Stimulated activated CD4-positive, alpha-beta T cell treated with anti-CD3 and anti-CD28 coated beads, Interleukin-1b, Interleukin-23, amount 100 ng/mL, for 1 hour (primary cell): ENCODE measurements at places on chromosomes 7 and 10.

DNA sequence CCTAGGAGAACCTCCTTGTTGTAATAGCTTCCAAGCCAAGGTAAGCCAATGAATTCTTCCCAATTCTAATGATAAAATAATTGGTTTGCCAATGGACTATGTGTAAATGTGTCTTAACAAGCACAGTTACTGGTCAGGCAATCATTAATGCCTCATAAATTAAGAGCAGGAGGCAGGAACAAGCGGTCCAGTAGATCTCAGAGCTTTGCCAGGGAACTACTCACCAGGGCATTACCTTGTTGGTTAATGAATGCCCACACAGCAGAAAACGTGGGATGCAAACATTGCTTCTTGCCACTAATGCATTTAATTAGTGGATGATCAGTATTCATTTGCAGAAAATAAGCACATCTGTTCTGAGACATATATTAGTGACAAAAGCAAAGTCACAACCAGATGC lies 26.7 kb upstream of the ZNF800 start:
- DNase-seq, result no peak

- no peak for DNase-seq
Measured at GRCh38 chr10:97974100-97974499, 56.3 kb downstream of the CRTAC1 start.

DNA sequence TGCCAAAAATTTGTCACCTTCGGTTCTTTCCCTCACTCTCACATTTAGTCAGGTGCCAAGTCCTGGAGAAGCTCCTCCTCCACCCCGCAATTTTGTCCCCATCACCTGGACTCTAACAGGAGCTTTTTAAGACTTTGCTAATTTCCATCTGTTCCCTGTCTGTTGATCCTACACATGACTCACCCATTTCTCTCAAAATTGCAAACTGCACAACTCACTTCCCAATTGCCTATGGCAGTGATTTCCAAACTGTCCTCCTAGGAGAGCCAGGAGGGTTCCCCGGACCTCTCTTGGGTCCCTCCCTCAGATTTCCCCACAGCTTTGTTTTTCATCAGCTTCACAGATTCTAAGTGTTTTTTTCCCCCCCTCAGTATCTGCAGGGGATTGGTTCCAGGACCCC lies 120.3 kb downstream of the WNT2 start:
- no peak for DNase-seq

DNA sequence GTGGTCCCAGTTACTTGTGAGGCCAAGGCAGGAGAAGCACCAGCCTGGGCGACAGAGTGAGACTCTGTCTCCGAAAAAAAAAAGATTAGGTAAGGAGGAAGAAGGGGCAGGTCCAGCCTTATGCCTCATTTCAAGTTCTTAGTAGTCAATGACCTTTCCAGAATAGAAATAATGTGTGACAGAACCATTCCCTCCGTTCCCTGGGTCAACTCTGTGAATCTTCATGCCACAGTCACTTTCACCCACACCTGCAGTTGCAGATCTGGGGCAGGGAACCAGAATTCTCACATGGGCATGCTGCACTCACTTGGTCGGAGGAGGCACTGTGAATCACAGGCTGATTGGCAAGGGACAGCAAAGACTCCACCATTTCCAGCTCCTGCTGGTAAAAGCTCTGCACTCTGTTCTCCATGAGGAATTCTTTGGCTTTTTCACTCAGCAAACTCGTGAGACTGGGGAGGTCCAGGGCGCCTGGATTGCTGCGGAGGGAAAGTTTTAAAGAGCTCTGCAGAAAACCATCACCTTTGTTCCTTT lies 20.7 kb downstream of the STN1 start:
- no peak for DNase-seq

DNA sequence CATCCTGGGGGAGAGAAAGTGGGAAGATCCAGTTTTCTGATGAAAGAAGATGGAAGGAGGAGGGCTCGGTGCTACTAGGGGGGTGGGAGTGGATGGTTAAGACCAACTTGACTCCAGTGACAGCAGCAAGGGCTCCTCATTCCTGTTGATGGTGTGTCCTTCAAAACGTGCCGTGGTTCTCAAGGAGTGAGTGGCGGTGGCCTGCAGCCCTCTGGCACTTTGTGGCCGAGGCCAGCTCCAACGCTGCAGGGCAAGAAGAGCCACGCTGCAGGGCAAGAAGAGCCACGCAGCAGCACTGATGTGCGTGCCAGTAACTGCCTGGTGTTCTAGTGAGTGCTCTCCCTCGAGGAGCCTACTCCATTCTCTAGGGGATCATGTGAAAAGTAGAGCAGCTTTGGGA lies 72.1 kb downstream of the GRK5 start:
- no peak for DNase-seq

GRCh38 chr7:66503551-66504031 lies 125.1 kb upstream of the KCTD7 start:
- DNase-seq, result no peak

- no peak for DNase-seq
Measured at GRCh38 chr7:47702080-47702479, 120.2 kb upstream of the TNS3 start.

DNA sequence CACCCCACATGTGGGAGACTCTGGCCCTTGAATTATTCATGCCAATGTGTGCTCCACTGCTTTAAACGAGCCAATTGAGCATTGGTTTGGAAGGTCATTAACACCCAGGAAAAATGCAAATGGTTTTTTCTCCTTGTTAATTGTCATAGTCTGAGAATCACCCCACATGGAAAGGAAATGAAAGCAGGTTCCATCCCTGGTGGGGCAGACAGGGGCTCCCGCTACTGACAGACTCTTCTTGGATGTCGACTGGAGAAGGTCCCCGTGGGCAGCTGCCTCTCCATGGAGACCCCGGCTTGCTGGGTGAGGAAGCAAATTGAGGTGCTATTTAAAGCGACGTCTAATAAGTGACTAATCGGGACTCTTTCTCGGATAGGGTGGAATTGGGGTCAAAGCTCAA lies 32.0 kb upstream of the EN2 start:
- DNase-seq, result no peak

DNA sequence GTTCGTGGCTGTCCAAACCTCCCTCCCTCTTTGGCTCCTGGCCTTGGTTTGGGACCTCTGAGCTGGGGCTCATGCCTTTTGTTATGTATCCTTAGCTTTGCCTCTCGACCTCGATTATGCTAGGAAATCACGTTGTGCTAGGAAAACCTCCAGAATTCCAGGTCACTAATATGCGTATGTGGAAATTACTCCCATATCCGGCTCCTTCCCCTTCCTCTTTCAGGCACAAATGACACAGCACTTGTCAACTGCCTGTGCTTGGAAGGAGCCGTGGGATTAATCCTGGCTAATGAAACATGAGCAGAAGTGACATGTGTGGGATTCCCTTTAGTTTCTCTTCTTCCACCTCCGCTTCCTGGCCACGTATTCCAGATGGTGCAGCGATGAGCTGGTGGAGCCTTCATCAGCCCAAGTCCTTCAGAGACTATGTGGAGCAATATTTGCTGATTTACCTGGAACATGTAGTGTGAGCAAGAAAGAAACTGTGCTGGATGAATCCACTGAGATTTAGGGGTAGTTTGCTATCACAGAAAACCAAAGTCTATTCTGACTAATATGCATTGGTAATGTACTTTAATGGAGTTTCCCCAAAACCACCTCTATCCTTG lies 149.2 kb downstream of the REEP3 start:
- no peak for DNase-seq

DNA sequence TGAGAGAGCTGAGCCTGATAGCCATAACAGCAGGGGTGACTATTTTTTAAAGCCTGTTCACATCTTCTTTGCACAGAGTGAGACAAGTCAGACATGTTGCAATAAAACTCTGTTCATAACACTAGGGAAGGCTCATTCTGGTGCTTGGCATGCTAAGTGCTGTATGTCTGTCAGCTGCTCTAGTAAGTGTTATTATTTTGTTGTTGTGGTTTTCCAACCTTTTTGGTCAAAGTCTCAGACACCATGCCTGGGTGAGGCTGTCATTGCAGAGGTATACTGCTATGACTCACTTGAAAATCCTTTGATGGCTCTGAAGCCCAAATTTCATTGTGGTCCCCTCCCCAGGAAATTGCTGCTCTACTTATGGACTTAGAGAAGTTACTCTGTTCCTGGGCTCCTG lies 129.7 kb downstream of the ADRA2A start:
- DNase-seq, result no peak

DNA sequence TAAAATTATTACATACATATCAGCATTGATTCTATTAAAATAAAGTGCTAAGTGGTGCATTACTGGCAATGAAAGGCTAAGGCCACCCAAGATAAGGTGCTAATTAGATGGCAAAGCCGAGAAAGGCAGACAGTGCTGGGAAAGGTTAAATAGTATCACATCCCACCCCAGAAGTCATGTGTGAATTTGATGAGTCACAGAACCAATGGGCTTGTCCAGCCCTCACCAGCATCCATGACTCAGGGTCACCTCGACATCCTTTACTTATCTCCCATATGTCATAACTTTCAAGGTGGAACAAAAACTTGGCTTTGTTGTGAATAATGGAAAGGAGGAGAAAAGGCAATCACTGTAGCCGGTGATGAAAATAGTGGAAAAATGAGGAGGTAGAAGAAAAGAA lies 459.1 kb downstream of the PLXNA4 start:
- no peak for DNase-seq

GRCh38 chr7:133234961-133235875 lies 17.7 kb upstream of the EXOC4 start:
- DNase-seq, result no peak

GRCh38 chr10:95792211-95792780 lies 36.3 kb downstream of the ENTPD1 start:
- DNase-seq, result no peak

DNA sequence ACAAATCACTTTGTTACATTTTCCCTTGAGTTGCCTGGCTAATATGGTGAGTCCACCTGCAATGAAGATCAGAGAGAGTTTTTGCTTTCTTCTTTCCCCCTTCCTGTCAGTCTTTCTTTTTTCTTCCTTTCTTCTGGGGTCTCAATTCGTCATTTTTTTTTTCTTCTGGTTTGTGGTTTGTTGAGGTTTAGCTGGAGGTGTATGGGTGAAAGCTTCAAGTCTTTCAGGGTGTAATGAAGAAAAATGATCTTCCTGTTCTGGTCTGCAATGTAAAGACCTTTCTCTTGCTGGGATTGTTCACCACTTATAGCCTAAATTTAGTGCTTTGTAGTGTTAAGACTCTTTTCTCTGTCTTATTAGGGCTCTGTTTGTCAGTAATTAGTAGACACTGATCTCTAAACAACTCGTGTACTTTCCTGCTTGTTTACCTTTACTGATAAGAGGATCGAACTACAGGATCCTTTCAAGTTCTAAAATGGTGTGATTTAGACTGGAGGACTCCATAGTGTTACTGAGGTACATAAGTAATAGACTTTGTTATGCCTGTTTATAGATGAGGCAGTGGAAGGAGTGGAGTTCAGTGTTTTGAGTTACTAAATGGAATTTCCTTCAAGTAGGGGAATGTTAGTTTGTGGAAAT lies 129.1 kb downstream of the SUGCT start:
- no peak for DNase-seq

- DNase-seq, result no peak
Measured at GRCh38 chr10:104077247-104077646, 8.4 kb downstream of the COL17A1 start.

DNA sequence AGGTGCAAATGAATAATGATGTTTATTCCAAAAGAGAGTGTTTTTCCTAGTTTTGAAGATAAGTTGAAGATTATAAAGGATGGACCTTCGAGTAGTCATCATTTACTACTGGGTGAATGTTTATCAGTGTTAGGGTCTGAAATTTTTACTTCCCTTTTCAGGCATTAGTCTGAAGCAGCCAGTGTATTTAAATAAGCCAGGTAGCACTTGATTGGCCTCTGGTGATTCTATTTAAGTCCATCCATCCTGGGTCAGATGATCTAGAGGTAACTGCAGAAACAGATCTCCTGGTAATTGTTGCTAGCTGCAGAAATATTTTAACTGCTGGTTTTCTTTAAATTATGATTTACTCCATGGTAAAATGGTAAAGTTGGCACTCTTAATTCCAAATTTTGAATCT lies 34.1 kb upstream of the AGR2 start:
- no peak for DNase-seq

- DNase-seq, result no peak
Measured at GRCh38 chr10:120229641-120230040, 227.4 kb upstream of the PLPP4 start.

DNA sequence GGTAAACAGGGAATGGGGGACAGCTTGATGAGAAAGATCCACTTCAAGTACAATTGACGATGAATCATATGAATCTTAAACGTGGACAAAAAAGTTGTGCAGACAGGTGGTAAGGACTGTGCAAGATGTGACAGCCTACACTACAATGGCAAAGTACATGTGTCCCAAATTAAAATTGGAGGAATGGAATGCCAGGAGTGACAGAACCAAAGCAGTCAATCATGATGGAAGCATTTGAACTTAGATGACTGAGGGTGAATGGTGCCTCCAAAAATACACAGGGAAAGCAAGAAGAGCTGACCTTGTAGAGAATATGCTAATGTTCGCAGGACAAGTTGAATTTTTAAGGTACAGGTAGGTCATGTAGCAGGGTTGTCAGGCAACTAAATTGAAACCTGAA lies 150.3 kb upstream of the WNT16 start:
- DNase-seq, result no peak

DNA sequence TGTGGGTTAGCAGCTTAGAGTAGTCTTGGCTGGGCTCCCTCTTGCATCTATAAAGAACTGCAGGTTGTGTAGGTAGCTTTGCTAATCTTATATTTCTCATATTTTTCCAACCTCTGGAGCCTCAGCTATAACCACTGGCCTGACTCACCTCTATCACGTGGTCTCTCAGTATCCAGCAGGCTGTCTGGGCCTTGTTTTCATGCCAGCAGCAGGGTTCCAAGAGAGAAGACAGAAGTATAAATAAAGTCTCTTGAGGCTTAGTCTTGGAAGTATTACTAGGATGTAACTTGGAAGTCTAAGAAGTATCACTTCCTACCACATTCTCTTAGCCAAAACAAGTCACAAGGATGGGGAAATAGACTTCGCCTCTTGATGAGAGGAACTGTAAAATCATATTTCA lies 73.3 kb downstream of the WIPF3 start:
- DNase-seq, result no peak

DNA sequence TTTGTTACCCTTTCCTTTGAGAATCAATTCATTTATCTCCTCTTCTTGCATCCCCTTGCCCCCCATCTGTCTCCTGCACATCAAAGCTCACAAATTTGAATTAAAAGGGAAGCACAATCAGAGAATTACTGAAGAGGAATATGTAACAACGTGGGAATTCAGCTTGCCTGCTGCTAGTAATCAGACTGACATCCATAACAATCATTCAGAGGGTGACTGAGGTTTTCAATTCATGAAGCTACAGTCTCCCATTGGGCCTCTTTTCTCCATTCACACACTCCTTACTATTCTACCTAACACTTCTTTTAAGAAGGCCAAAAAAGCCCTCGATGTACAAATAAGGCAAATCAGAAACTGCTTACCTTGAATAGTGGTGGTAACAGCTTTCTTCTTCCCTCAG lies 24.3 kb upstream of the DNA2 start:
- DNase-seq, result no peak

GRCh38 chr10:22444219-22444788 lies 99.0 kb downstream of the SPAG6 start:
- no peak for DNase-seq
